ENCODE measurements at places on chromosomes 11 and 22.

GRCh38 chr11:16086229-16086819 is 270.0 kb downstream of the SOX6 start:
- DNase-seq = no peak

DNA sequence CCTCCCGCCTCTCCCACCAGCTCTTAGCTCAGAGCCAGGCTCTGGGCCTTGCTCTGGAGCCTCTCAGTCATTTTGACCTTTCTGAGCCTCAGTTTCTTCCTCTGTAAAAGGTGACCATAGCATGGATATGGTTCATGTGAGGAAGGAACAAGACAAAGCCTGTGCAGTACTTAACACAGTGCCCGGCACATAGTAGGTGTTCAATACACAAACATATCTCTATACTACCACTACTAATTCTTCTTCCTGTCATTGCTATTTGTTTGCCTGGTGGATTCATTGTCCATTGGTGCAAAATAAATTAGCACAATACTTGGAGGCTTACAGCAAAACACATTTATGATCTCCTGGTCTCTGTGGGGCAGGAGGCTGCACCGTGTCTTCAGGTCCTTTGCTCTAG is 21.6 kb upstream of the MPPED1 start:
- DNase-seq = no peak

- DNase-seq = no peak
Measured at GRCh38 chr11:118142081-118142480, 10.5 kb downstream of the SCN4B start.

GRCh38 chr11:6402561-6402981 is 12.3 kb downstream of the SMPD1 start:
- DNase-seq = no peak

DNA sequence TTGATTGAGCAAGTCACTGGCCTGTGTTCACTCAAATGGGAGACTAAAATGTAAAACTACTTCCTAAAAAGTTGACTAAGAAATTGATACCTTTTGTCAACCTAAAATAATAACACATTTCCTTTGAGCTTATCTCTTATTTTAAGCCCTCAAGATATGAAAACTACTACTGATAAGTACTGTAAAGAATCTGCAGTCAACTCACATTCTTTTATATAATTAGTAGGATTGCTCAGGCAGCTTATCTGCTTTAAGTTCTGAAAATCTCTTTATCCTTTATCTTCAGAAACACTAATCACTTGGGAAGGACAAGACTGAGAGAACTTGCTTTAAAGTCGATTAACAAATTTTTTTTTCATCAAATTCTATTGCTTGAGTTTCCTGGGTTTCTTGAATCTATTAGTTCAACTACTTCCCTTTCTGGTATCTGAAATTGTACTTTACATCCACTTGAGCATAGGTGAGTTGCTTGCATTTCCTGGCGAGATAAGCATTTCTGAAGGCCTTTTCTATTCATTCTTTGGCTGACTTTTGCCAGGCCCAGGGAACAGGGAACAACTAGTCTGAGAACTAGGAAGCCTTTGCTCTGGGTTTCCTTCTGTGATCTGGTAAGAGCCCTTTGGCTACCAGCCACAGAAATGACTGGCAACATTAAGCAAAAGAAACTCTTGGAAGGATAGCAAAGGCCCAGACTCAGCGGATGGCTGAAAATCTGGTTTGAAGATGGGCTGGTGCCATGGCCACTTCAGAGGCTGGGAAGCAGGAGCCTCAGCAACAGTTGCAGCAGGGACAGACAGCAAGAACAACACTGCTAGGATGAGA is 19.3 kb upstream of the CSRP3 start:
- no peak for DNase-seq

- DNase-seq = peak; percentile 35
Measured at GRCh38 chr11:68038718-68039525, at the start of gene TCIRG1. Gene TCIRG1 (plus strand): TSS chr11:68039025. CDS start chr11:68041272, 2,247 bp downstream.

DNA sequence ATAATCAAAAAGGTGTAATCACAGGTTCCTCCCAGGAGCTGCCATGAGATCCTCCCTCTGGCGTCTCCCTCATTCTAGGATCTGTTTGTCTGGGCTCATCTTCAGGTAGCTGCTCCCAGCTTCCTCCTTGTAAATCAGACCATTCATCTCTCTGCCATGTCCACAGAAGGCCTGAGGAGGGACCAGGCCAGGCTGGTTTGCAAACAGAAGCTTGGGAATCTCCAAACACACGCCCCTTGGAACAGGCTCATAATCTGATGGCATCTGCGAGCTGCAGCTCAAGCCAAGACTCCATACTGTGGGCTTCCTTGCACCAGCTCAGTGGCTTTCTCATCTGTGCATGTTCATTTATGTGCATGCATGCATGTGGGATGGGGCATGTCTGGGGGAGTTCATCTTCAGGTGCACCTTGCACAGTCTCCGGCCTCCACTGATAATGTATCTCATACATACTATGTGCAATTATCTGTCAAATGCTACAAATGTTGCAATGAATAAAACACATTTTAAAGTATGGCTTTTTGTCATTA is 134.9 kb downstream of the NXPE2 start:
- DNase-seq = no peak

DNA sequence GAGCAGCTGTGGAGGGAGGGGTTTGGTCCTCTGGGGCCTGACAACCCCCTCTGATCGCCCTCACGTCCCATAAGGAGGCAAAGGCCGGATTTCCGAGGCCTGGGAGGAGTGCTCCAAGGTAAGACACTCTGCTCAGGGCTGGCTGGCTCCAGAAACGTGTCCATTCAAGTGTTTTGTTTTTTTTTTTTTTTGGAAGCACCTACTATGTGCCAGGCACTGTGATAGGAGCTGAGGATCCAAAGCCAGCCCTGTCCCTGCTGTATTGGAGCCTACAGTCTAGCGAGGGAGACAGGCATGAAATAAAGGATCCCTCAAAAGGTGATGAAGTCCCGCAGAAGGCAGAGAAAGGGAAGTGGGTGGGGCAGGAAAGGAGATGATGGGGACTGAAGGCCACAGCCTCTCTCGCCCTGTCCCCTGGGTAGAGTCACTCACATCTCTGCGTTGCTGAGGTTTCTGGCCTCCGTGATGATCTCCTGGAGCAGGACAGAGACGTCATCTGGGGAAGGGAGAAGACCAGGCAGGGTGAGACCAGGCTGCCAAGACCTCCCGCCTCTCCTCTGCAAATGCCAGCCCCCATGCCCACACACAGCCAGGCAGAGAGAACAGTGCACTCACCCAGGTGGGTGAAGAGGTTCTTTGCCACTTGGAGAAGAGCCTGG is 89.2 kb downstream of the PDE2A start:
- no peak for DNase-seq

DNA sequence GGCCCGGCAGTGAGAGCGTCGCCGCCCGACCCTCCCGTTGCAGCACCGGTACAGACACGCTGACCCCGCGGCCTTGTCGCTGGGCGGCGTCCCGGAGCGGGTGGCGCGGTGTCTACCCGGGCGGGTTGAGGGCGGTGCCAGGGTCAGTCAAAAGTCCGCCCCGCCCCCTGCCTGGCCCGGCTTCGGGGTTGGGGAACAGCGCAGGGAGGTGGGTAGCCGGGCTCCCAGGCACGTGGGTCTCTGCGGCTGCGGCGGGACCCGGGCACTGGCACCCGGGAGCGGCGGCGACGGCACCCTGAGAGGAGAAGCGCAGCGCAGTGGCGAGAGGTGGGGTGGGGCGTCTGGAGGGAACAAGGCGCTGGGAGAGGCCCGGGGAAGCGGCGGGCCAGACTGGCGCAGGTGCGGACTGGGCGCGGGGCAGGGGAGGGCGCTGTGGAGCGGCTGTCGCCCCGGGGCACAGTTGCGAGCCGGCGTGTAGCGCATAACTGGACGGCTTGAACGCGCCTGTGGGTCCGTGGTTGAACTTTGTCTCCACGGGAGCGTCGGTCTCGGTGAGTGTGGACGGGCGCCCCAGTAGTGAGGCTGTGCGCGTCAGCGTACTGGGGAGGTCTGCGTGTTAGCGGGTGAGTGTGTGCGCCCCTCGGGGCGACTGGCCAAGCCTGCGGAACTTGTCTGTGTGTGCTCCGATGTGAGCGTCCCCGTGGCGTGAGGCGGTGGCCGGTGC is at the start of gene P2RY2:
Gene P2RY2, plus strand, starts transcription at position 176 of the 724 bp plus-strand sequence. CDS start 15,879 bp downstream, outside the sequence.
- DNase-seq = no peak

Measured in left renal cortex interstitium (tissue), 4 donors.